GM12891 (cell line): ENCODE measurements at places on chromosomes 5 and 9.

DNA sequence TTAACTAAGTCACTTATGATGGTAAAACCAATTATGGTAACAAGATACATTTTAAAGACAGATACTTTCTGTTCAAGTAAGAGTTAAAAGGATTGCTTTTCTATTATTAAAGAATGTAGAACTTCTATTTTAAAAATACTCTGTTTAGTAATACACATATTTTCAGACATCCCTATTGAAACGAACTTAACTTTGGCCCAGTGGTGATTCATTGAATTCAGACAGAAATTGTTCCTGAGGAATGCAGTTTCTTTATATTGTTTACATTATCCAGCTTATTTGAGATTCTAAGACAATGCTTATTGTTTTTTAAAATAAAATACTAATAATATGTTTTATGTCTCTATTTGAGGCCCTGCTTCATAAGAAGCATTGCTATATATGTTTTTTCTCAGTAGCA, 816.4 kb downstream of the SEMA5A start:
- no peak for DNase-seq

- no peak for DNase-seq
Observed at GRCh38 chr5:68077349-68077894, 138.1 kb upstream of the PIK3R1 start.

- DNase-seq = no peak
Observed at GRCh38 chr5:73471654-73472053, 23.1 kb upstream of the FOXD1 start.

DNA sequence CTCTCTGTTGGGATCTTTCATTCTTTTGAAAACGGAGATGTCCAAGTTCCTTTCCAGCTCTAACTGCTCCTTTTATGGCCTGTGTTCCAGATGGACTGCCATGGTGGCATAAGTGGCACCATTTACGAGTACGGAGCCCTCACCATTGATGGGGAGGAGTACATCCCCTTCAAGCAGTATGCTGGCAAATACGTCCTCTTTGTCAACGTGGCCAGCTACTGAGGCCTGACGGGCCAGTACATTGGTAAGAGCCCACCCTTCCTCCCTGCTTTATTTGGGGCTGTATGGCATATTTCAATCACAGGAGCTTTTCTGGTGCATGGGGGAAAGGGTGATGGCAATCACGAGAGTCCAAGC, 4.8 kb downstream of the GPX3 start:
- DNase-seq = no peak

GRCh38 chr5:126540631-126541030, 54.4 kb downstream of the ALDH7A1 start:
- DNase-seq = no peak

GRCh38 chr5:61777292-61777691, 445.2 kb downstream of the ZSWIM6 start:
- DNase-seq = no peak

DNA sequence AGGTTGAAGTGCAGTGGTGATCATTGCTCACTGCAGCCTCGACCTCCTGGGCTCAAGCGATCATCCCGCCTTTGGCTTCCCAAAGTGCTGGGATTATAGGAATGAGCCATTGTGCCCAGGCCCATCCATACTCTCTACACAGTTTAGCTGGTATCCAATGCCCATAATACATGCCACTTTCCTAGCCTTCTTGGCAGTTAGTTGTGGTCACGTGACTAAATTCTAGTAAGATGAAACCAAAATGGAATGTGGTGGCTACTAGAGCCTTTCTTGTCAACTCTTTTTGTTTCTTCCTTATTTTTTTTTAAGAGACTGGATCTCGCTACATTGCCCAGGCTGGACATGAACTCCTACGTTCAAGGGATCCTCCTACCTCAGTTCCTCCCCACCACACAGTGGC, 15.3 kb upstream of the KIF27 start:
- no peak for DNase-seq

GRCh38 chr5:167623354-167623753, 668.1 kb upstream of the WWC1 start:
- DNase-seq = no peak

DNA sequence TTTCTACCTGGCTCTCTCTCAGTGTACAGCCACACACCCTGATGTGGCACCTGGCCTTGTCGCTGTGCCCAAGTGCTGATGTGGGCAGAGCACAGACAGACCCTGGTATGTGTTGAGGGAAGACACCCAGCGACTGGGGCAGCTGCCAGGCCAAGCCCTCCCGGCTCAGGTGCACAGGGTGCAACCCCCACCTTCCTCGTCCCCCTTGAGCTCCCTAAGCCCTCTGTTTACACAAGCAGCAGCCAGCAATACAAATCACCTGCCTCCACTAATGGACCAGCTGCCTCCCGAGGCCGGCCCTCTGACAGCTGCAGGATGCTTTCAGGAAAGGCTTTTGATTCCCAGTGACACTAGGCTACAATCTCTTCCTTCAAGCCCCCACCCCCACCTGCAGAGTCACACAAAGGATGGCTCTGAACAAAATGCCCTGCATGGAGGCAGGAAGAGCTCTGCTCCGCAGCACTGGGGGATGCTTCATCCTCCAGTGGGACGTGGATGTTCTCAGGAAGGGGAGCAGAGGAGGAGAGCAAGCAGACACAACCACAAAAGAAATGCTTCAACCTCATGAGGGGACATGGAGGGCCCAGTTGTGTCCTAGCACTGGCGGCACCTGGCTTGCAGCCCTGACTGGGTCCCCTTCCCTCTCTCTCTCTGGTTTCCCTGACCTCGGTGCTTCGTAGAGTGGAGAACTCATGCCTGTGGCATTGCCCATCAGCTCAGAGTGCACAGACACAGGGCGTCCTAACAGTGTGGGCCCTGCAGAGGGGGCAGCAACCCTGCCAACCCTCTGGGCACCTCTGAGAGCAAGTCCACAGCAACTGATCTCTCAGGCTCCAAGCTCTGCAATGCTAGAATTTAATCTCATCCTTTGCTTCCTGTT, 140.8 kb downstream of the BARX1 start:
- DNase-seq = no peak

- no peak for DNase-seq
Observed at GRCh38 chr9:109463924-109464625, 34.0 kb downstream of the PTPN3 start.

DNA sequence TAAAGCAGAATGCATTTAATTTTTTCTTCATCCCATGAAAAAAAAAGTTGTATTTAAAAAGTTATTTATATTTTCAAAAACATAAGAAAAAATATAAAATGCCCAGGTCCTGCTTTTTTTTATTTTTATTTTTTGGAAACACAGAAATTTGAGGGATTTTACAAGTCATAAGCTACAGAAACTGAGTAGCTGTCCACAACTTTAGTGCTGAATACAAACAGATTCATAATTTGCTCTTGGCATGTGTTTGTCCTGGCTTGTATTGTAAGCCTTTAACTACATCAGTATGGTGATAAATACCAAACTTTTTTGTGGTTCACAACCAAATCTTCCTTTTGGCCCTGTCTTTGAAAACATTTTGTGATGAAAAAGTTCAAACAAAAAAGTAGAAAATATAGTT, 7.5 kb upstream of the PLCXD3 start:
- no peak for DNase-seq

DNA sequence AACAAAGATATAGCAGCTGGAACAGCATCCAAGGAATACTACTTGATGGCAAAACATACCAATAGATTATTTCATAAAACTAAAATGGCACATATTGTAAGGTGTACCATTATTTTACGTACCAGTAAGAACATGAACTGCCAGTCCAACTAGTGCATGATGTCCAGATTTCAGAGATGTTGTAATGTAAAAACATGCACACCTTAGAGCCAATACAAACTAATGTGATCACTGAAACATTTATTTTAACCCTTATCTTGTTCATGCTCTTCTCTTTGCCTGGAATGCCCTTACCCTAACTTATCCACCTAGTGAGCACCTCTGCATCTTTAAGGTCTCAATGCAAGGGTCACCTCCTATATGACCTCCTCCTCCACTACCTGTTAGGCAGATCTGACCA, 172.0 kb downstream of the GLIS3 start:
- DNase-seq = no peak

GRCh38 chr9:69964446-69964845, 79.2 kb upstream of the MAMDC2 start:
- no peak for DNase-seq

- no peak for DNase-seq
Observed at GRCh38 chr9:77898864-77899263, 132.7 kb downstream of the GNAQ start.

- DNase-seq = no peak
Observed at GRCh38 chr5:53405396-53405795, 75.0 kb upstream of the FST start.

DNA sequence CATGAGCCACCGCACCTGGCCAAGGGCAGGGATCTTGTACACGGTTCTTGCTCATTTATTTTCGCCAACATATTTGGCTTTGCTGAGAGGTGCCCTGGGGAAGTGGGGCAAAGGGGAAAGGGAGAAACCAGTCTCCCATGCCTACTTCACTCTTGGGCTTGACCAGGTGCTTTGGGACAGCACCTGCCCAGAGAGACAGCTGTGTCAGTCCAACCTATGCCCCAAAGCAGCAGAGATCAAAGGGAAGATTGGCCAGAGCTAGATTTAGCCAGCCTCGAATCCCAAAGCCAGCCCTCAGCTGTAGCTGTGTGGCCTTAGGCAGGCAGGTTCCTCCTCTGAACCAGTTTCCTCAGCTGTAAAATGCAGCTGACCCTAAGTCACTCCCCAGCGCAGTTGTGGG, 2.3 kb upstream of the PTGES start:
- no peak for DNase-seq

DNA sequence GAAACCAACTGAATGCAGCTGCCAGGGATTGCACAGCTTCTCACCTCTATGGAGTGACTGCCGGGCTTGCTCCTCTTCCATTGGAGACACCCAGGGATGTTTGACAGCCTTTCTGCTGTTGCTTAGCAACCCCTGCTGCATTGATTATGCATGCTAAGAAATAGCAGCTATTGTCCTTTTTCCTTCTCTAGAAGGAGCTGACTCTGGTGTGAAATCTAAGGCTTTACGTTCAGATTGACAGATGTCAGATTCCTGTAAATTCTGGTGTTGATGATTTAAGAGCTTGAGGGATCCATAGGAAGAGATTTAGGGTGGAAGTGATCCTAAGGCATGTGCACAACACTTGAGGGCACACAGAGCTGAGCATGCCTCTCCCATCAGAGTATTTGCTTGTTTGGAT, 267.7 kb downstream of the NTRK2 start:
- no peak for DNase-seq

DNA sequence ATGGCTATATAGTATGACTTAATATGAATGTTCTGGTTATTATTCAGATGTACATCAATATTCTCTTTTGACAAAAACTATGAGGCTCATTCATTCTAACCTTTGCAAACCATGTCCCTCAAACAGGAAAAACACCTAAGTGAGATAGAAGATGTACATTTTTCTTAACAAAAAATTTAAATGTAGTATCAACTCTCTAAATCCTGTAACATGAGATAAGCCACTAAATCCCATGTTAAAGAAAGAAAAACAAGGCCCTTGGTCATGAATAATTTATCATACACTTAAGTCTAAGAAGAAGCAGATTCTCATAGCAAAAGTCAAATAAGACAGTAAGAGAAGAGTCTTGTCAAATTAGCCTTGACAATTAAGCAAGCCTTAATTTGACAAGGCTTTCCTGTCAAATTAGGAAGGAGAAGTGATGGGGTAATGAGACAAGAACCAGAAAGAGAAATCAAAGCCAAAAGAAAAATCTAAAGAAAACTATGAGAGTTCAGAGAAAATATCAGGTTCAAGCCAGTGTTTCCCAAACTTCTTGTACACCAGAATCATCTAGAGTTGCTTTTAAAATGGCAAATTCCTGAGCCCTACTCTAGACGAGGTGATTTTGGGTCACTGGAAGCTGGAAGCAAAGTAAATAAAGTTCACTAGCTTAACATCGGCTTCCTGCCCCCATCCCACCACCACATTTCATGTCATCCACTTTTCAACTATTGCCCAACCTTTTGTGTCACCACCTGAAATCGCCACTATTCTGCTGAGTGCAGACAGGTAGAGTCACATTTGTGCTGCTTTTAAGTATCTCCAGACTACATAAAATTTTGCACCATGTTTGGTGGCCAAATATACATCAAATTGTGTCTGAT, 76.5 kb downstream of the NR6A1 start:
- DNase-seq = no peak

- no peak for DNase-seq
Observed at GRCh38 chr5:56759521-56760216, 55.7 kb upstream of the MAP3K1 start.

DNA sequence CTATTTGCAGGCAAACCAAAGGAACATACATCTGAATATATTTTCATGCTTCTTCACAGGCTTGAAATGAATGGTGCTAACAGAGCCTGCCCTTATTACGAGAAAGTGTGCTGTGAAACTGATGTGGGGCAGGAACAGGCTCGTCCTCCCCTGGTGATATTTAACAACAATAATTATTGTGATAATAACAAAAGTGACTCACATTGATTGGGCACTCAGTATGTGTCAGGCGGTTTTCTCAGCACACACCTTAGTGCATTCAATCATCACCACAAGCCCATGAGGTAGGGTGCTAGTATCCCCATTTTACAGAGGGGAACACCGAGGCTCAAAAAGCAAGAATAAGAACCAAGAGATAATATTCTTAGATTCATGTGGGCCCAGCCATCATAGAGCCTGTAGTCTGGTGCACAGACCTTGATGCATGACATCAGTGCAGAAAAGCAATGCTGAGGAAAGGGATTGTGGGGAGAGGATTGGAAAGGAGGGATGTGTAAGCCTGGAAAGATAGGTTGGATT, 18.1 kb upstream of the BOD1 start:
- DNase-seq = no peak

- DNase-seq = no peak
Observed at GRCh38 chr5:79517601-79518000, 3.7 kb upstream of the HOMER1 start.

- no peak for DNase-seq
Observed at GRCh38 chr5:179475208-179475751, 75.1 kb upstream of the RUFY1 start.

GRCh38 chr5:142015781-142016533, 3.1 kb upstream of the GNPDA1 start:
- DNase-seq = no peak

DNA sequence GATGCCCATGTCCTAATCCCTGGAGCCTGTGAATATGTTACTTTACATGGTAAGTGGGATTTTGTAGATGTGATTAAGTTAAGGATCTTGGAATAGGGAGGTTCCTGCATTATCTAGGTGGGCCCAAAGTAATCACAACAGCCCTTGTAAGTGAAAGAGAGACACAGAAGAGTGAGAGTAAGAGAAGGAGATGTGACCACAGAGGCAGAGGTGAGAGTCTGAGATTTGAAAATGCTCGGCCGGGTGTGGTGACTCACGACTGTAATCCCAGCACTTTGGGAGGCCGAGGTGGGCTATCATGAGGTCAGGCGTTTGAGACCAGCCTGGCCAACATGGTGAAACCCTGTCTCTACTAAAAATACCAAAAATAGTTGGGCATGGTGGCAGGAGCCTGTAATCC, 2.6 kb upstream of the HINT1 start:
- no peak for DNase-seq

DNA sequence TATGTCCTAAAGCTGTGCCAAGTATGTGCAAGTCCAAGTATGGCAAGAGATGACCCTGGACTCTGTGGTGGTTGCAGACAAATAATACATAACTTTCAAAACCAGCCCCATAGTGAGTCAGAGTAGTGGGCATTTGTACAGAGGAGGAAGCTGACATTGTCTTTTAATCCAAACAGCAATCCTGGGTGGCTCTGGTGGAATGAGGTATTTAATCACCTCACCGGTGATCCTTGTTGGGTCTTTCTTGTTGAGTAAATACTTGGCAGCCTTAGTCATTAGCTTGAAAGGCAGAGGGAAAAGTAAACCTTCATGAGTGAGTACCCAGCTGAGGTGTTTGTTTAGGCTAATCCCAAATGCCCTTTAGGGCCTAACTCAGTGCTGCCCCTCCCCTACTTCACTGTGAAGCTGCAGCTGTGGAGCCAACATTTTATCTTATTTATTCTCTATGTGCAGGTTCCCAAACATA, 148.7 kb upstream of the SLC12A2 start:
- no peak for DNase-seq
